GM04503 (cell line): ENCODE measurements at places on chromosomes 12 and 14.

GRCh38 chr12:74449872-74450271, 87.8 kb upstream of the ATXN7L3B start:
- peak; percentile 45 for DNase-seq

DNA sequence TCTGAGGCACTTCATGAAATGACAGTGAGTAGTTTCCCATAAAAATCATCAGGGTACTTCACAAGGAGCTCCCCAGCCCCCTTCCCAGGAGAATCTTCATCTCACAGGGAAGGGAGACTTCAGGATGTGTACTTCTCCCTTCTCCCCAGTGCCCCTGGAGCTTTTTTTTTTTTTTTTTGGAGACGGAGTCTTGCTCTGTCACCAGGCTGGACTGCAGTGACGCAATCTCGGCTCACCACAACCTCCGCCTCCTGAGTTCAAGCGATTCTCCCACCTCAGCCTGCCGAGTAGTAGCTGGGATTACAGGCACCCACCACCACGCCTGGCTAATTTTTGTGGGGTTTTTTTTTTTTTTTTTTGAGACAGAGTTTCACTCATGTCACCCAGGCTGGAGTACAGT, 10.4 kb downstream of the ITPK1 start:
- DNase-seq = peak; percentile 44

- no peak for DNase-seq
Observed at GRCh38 chr12:124028555-124028925, 55.5 kb downstream of the ZNF664 start.

- no peak for DNase-seq
Observed at GRCh38 chr14:80585506-80585835, 356.1 kb downstream of the CEP128 start.

DNA sequence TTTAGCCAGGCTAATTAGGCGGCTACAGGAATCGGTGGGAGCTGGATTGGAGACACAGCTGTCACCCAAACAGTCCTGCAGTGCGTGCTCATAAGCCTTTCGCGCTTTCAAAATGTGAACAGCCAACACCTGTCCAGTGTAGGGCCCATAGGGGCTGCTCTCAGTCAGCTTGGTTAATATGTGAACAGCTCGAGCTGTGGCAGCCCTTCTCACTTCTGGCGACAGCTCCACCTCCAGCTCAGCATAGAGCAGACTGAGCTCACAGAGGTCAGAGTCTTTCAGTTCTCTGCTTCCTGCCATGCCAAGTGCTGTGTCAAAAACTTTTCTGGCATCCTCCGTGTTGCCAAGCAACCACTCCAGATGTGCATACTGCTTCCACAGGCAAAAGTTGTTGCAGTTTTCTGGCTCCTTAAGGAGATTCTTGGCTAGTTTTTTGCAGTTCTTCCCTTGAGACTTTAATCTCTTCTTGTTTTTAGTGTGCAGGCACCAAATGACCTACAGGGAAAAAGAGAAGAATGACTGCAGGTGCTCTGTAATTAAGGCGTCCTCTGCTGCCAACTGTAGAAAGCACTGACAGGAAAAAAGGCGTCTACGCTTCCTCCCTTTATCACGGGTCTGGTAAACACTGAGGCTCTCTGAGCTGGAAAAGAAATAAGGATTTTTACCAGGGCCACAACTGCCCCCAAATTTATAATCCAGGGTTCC, 32.5 kb downstream of the PSMC1 start:
- DNase-seq = no peak

- no peak for DNase-seq
Observed at GRCh38 chr14:82951171-82951570, 1417.5 kb upstream of the SEL1L start.

- peak; percentile 73 for DNase-seq
Observed at GRCh38 chr14:68143341-68143841, 323.8 kb downstream of the RAD51B start.

DNA sequence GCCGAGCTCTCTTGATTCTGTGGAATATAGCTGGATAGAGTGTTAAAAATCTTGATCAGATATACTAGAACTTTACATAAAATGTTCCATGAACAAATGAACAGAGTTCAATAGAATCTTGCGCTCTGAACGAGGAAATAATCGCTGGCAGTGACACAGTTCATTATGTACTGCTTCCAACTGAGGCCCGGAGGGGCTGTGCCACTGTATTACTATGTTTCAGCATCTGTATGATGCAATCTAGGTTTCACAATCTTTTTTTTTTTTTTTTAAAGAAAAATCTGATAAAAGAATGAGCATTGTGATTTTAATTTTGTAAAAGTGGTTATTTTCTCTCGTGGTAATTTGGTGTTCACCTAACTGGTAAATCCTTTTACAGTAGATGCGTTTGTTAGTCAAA, 77.2 kb downstream of the FERMT2 start:
- DNase-seq = no peak

DNA sequence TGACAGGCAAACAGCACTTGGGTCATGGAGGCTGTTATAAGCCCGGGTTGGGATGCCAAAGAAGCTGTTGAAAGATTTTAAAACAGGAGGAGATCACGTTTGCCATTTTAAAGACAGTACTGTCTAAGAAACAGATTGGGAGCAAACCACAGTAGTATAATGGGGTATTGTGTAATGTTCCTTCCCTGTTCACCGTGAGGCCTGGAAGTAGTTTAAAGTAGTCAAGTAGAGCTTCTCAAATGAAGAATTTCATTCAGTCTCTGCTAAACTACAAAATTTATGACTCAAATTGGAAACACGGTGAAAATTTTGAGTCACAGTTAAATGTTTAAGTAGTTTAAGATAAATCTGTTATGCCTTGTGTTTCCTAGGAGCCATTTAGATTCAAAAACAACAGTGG, 35.8 kb downstream of the ATP2A2 start:
- DNase-seq = peak; percentile 87
